ENCODE measurements at places on chromosomes 7 and 10.

DNA sequence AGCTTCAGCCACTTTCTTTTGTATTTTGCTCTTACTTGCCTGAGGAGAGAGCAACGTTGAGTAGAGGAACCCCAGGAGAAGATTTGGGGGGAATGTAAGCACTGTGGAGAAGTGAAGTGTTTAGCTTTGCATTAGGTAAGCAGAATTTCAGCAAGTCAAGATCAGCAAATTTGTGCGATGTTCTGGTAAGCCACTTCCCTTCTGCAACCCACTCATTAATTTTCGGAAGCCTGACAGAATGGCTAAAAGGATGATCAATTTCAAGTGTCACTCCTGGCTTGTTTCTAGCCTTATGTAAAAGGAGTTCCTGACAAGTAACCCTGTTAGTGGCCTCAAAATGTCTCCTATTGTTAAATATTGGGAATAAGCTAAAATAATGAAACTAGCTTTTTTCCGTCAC, 48.5 kb upstream of the NXPH1 start:
- DNase-seq = no peak

- no peak for DNase-seq
These were observed 50.0 kb downstream of the JMJD1C start for GRCh38 chr10:63415640-63416244.

- no peak for DNase-seq
These were observed 100.5 kb upstream of the NRP1 start for GRCh38 chr10:33434933-33435332.

DNA sequence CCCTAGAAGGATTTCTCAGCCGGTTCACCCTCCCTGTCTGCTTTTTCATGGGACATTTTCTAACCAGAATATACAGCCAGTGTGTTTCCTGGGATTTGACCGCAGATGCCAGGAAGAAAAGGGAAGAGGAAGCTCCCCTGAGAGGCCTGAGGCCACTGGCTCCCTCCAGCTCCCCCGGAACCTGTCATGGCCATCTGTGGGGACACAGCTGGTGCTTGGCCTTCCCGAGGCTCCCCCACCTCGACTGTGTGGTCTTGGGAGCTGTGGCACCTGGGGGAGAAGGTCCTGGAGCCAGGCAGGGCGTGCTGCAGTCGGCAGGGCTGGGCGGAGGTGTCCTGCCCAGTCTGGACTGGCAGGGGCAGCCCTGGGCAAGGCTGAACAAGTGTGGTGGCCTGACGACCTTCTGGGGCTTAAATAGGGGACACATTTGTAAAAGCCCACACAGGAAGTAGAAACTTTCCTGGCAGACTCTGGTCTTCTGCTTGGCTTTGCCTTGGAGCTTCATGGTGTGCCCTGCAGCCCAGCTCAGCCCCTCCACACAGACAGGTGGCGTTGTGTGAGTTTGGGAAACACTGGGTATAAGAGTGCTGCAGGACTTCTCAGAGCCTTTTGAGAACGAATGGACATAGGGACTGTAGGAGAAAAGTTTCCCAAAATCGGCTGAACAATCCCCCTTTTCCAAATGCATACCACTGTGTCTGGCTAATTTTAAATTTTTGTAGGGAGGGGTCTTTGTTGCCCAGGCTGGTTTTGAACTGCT, 6.8 kb downstream of the BRI3 start:
- DNase-seq = no peak

- no peak for DNase-seq
These were observed 20.5 kb upstream of the MLXIPL start for GRCh38 chr7:73644688-73645286.

DNA sequence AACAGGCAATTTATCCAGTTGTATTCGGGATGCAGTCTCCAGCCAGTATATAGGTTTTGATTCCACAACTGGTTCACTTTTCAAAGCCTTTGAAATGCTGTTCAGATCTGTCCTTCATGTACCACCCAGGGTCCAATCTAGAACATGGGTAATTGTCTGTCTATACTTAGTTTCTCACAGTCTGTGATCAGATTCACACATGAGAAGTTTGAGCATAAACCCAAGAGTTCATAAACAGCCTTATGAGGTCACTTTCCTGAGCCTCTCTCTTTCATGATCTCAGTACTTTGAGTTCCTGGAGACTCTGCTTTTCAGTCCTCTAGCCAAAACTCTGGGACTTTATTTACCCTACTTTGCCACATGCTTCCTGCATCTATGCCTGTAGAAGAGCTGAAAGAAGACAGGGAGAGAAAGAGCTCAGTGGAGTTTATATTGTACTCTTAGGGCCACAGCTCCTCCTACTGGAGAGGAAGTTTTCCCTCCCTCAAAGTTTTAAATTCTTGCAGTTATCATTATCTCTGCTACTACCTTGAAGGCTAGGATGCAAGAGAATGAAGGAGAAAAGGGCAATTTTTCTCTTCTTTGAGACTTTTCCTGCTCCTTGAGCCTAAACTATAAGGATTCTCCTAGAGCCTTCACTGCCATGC, 172.0 kb downstream of the ZEB1 start:
- DNase-seq = no peak

- DNase-seq = no peak
These were observed 58.5 kb upstream of the SMIM30 start for GRCh38 chr7:113176836-113177235.

DNA sequence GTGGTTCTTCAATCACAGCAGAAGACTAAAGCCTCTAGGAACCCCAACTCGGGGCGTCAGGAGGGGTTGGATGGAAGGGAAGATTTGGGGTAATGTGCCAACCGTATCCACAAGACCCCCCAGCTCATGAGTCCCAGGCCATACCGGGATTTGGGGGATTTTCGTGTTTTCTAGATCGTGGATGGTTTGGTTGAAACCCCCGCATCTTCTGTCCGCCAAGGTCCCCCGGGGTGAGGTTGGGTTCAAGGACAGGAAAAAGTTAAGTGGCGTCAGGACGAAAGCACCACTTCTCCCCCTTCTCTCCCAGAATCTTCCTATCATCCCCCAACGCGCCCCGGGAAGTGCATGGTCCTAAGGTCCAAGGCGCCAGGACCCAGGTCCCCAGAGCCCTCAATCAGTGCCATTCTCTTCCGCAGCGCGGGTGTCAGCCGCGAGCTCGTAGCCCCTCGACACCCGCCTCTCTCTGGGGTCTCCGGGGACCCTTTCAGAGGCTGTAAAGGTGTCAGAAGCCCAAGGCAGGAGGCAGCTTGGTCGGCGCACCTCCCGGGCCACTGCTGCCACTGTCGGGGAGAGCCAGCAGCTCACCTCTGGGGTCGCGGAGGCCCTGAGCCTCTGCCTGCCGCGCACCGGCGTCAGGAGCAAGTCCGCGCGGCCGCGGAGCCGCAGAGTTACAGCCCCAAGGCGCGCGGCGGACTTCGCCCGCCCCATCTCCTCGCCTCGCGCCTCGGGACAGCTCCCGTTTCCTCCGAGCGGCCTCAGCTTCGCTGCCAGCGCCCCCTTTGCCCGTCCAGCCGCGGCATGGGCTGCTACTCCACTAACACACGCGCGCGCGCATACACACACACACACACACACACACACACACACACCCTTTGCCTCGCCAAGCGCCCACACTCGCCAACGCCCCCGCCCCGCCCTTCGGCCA, 1.5 kb downstream of the MKX start:
- DNase-seq = no peak

DNA sequence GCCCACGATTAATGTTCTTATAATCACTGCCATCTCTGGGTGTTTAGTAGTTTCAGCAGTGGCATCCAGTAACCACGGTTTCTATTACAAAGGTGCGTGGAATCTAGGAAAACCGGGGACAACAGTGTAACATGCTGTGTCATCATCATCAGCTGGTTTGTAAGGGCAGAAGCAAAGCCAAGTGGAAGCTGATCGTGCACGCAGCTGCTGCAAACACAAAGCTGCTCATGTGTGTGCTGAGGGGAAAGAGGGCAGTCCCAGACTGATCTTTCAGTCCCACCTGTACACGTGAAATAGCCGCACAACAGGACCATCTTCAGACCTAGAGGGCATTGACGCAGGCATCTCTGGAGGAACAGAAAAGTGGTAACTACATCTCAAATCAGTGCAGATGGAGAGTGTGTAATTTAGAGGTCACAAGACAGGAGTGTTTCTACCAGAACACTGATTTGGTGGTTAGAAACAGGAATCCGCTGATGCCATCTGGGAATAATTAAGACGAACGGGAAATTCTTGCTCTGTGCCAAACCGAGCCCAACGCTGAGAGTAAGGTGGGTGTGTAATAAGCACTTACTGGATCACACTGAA, 13.4 kb downstream of the ANKRD16 start:
- no peak for DNase-seq

GRCh38 chr7:50644586-50644985, 79.4 kb upstream of the DDC start:
- no peak for DNase-seq

- no peak for DNase-seq
These were observed 126.8 kb downstream of the RSU1 start for GRCh38 chr10:16690417-16690816.

DNA sequence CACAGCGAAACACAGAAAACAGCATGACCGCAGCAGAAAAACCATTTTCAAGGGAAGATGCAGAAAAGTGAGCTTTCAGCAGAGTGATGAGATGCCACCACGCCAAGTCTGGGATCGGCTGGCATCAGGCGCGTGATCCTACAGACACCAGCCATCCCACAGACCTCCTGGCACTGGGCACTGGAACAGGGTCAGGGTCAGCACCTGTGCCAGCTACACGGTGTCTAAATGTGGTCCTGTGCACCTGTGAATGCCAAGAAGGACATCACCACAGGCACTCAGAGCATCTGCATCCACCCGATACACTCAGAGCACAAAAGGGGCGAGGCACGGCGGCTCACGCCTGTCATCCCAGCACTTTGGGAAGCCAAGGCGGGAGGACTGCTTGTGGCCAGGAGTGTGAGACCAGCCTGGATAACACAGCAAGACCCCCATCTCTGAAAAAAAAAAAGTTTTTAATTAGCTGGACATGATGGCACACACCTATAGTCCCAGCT, 31.5 kb downstream of the STK32C start:
- no peak for DNase-seq

GRCh38 chr10:99232360-99232999, 3.2 kb downstream of the HPSE2 start:
- DNase-seq = no peak

DNA sequence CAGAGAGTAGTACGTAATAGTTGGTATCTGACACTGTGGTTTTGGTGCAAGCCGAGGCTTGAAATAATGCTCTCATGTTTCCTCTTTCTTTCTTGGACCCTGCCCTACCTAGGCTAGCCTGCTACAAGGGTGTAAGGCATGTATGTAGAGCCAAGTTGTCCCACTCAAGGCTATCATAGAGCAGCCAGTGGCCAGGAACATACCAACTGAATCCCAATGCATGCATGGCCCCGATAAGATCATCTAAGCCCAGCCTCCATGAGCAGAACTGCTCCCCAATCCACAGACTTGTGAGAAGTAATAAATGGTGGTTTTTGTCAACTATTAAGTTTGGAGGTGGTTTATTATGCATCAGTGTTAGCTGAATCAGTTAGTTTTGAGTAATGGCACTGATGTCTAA, 250.2 kb downstream of the SH2D4B start:
- DNase-seq = no peak

DNA sequence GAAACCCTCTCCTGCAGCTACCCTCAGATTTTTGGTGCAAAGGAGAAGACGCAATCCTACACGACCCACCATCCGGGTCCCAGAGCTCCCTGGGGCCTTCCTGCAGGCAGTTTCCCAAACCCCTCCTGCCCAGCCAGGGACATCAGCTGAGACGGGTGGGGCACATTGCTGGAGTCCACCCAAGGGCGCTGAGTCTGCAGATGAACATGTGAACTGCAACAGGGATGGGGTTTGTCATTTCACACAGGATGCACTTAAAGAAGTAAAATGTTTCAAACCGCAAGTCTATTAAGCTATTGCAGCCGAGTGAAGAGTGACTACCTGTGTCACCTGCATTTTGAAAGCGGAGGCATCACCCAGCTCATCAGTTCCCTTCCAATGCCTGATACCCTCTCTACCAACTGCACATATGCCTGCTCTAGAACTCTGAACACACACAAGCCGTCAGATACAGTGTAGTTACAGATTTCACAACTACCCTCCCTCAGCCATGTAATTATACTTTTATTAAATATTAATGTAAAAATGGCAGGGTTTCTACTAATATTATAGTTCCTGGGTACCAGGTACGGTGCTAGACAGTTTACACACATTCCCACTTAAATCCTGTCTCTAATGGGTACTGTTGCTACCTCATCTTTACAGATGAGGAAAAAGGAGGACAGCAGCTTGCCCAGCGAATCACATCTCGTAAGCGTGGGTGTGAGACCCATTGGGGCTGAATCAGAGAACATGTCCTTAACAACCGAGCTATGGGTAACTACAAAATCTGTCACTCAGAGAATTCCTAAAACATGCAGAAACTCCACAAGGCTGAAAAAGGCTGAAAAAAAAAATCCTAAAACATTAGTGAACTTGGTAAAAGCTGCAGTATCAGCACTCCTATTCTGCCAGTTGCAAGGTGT, 71.2 kb downstream of the GRB10 start:
- DNase-seq = no peak

GRCh38 chr7:128357217-128357613, 4.3 kb downstream of the PRRT4 start:
- DNase-seq = no peak

- DNase-seq = no peak
These were observed 28.3 kb upstream of the EGR2 start for GRCh38 chr10:62844280-62845011.

- DNase-seq = no peak
These were observed 135.0 kb upstream of the PDLIM1 start for GRCh38 chr10:95425592-95426465.

GRCh38 chr7:38448584-38449234, 175.3 kb upstream of the TARP start:
- no peak for DNase-seq

DNA sequence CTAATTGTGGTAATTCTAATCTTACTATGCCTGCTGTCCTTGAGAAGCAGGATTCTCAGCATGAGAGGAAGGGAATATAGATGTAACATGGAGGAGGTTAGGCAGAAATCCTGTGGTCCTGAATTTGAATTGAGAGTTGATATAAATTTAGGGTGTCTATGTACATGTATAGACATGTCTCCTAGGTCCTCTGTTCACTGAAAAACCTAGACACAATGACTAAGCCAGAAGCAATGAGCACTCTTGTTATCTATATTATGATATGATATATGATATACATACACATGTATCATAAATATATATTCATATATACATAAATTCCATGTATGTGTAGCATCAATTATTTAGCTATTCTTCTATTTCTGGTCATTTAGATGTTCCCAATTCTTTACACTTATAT, 173.3 kb upstream of the MKLN1 start:
- DNase-seq = no peak

All from HEK293T (cell line).